ENCODE measurements at places on chromosomes 2 and 18.

DNA sequence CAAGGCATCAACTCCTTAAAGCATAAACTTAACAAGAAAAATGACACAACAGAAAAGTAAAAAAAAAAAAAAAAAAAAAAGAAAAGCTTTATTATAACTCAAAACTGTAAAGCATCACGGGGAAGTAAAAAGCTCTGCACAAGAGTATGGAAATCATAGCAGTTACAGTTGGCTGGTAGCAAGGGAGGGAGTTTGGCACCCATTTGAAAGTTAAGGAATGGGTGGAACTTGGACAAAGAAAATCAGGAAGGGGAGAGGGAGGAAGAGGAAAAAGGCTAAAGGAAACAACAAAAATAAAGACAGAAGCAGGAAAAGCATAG, 8.6 kb downstream of the KLF7 start:
- no peak overlapping the region for H3K27ac ChIP-seq
- peaks cover 79% of the 10 kb centered on the region for H3K4me1 ChIP-seq
- peaks cover 68% of the 10 kb centered on the region for H3K36me3 ChIP-seq
- no peak for DNase-seq
- no peaks in the 10 kb centered on the region for H3K27me3 ChIP-seq

- H3K36me3 ChIP-seq: no peaks in the 10 kb centered on the region
- peaks cover 4% of the 10 kb centered on the region for H3K4me1 ChIP-seq
- DNase-seq: no peak
- no peak overlapping the region for H3K4me3 ChIP-seq
Measured at GRCh38 chr2:240819126-240819857, 727 bp downstream of the KIF1A start.

DNA sequence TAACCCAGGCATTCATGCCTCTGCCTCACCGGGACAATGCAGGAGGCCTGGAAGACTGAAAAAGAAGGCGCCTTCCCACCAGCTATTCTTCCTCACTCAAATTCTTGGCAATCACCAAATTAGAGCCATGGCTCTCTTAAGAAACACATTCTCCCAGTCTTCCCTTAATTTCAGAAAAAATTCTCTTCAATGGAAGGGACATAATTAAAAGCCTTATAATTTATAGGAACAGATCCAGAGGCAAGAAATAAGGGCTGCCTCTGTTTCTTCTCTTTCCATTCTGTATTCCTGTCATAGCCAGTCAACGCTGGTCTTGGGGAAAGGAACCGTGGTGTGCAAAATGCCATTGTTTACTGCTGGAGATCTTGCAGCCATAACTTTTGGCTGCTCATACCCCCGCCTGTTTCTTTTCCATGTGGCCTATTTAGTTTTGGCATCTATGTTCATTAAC, 32.8 kb downstream of the DTNA start:
- H3K4me3 ChIP-seq: no peak overlapping the region
- no peaks in the 10 kb centered on the region for H3K4me1 ChIP-seq
- H3K27ac ChIP-seq: no peak overlapping the region

GRCh38 chr18:23910032-23910431, 104.5 kb upstream of the TTC39C start:
- H3K4me3 ChIP-seq: no peak overlapping the region
- no peaks in the 10 kb centered on the region for H3K4me1 ChIP-seq
- no peaks in the 10 kb centered on the region for H3K36me3 ChIP-seq
- H3K27ac ChIP-seq: no peak overlapping the region
- H3K27me3 ChIP-seq: peaks cover 28% of the 10 kb centered on the region

- DNase-seq: no peak
- H3K36me3 ChIP-seq: no peaks in the 10 kb centered on the region
- no peaks in the 10 kb centered on the region for H3K27me3 ChIP-seq
- H3K27ac ChIP-seq: no peak overlapping the region
Measured at GRCh38 chr2:40480596-40480995, 28.7 kb upstream of the SLC8A1 start.

DNA sequence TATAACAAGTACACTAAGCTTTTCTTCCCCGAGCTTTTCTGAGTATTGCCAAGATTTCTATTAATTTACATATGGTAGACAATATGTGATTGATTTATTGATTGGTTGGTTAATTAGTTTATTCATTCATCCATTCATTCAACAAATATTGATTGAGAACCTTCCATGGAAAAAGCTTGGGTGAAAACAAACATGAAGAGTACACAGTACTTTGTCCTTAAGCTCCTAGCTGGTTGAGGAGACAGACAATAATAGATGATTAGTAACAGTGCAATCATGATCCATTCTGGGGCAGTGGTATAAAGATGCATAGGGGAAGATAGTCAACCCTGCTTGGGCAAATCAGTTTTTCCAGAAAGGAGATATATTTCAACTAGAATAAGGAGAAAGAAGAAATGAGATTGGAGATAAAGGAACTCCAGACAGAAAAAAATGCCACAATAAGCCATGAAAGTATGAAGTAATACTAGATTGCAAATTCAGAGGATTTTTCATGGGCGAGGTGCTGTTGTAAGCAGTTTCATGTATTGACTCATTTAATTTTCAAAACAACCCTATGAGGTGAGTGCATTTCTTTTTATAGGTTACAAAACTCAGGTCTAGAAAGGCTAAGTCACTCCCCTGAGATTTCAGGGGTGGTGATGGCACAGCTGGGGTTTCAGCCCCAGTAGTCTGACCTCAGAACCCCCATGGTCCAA, 129.5 kb downstream of the RND3 start:
- H3K4me3 ChIP-seq: no peak overlapping the region
- no peak overlapping the region for H3K27ac ChIP-seq
- no peaks in the 10 kb centered on the region for H3K27me3 ChIP-seq
- no peaks in the 10 kb centered on the region for H3K4me1 ChIP-seq
- no peaks in the 10 kb centered on the region for H3K36me3 ChIP-seq

DNA sequence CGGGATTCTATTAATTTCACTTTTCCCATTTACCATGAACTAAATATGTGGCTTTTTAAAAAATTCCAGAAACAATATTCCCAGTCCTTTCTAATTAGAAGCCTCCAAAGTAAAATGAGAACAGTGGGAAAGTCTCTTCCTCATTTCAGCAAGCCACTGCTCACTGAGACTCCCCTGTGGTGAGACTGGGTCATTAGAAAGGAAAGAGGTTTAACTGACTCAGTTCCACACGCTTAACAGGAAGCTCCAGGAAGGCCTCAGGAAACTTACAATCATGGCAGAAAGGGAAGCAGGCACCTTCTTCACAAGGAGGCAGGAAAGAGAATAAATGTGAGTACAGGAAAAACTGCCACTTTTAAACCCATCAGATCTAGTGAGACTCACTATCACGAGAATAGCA, 258.9 kb upstream of the CHAC2 start:
- no peak overlapping the region for H3K27ac ChIP-seq
- no peaks in the 10 kb centered on the region for H3K4me1 ChIP-seq
- DNase-seq: no peak
- no peak overlapping the region for H3K4me3 ChIP-seq

GRCh38 chr2:100756704-100757103, 63.2 kb upstream of the NPAS2 start:
- no peak overlapping the region for H3K4me3 ChIP-seq
- no peaks in the 10 kb centered on the region for H3K36me3 ChIP-seq
- no peak for DNase-seq

DNA sequence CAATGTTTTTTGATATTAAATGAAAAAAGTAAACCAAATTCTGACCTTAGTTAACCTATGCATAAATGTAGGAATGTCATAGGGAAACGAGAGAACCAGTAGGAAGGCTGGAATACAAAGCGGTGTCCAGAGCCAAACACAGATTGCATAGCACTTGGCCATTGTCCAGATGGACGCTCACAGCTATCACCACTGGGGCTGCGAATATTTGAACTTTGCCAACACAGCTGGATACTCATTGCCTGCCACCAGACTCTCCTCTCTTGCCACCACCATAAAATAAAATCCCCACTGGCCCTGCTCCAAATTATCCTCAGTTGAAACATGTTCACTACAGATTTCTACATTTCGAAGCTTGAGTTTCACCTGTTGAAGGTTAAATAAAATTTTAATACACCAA, 159.3 kb upstream of the GULP1 start:
- no peak for DNase-seq
- no peaks in the 10 kb centered on the region for H3K36me3 ChIP-seq
- H3K4me3 ChIP-seq: no peak overlapping the region
- no peak overlapping the region for H3K27ac ChIP-seq

- H3K27me3 ChIP-seq: peaks cover 7% of the 10 kb centered on the region
- no peak for DNase-seq
- no peaks in the 10 kb centered on the region for H3K4me1 ChIP-seq
- H3K27ac ChIP-seq: no peak overlapping the region
- H3K4me3 ChIP-seq: no peak overlapping the region
Measured at GRCh38 chr2:39631718-39632117, 34.0 kb upstream of the TMEM178A start.

GRCh38 chr2:86319700-86320580, 17.5 kb downstream of the REEP1 start:
- no peak overlapping the region for H3K4me3 ChIP-seq
- no peaks in the 10 kb centered on the region for H3K36me3 ChIP-seq
- H3K27me3 ChIP-seq: peaks cover 13% of the 10 kb centered on the region
- H3K27ac ChIP-seq: peak overlapping the region; percentile 5

DNA sequence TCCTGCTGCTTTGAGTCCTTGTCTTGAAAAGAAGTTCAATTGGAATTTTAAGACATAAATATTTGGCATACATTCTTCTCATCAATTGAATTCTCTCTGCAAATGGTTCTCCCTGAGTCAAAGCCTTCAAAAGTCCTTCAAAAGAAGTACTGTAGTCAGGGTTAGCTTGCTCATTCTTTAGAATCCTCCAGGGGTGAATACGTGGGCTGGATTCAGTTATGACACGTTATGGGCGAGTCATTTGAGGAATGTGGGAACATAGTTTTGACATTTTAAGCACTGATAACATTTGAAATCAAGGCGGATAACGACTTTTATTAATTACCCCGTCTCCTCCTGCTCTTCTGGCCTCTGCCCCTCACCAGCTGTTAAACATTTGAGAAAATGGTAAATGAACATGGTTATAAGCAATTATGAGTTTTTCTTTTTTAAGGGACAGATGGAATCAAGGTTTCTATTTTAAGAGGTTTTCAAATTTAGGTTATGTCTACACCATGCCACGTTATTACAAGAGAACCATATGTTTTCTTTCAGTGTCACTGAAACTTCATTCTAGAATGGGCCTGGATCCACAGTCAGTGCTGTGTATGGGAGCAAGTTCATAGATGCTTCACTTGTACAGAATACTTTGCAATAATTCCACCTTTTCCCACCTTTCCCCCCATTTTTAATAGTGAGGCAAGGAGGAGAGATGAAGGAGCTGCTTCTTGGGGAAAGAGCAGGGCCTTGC, 273.1 kb downstream of the TSN start:
- H3K27ac ChIP-seq: no peak overlapping the region
- H3K36me3 ChIP-seq: no peaks in the 10 kb centered on the region
- H3K4me3 ChIP-seq: no peak overlapping the region
- peaks cover 5% of the 10 kb centered on the region for H3K4me1 ChIP-seq
- no peaks in the 10 kb centered on the region for H3K27me3 ChIP-seq
- DNase-seq: no peak

DNA sequence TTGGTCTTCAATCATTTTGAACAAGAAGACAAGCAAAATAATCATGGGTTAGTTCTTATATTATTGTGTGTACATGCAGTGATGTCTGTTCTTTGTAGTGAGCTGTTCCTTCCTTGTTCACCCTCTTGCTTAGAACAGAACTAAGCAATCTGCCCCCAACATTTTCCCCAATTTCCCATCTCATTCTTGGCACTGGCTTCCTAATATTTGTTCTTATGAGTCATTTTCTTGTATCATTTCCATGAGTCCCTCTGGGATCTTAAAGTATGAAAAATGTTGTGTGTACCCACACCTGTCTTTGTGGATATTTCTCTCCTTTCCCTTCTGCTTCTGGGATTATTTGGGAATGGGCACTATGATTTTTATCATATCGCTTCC, 3.5 kb upstream of the IL1B start:
- peaks cover 49% of the 10 kb centered on the region for H3K27me3 ChIP-seq
- DNase-seq: no peak
- no peaks in the 10 kb centered on the region for H3K4me1 ChIP-seq
- no peak overlapping the region for H3K4me3 ChIP-seq
- H3K36me3 ChIP-seq: no peaks in the 10 kb centered on the region

DNA sequence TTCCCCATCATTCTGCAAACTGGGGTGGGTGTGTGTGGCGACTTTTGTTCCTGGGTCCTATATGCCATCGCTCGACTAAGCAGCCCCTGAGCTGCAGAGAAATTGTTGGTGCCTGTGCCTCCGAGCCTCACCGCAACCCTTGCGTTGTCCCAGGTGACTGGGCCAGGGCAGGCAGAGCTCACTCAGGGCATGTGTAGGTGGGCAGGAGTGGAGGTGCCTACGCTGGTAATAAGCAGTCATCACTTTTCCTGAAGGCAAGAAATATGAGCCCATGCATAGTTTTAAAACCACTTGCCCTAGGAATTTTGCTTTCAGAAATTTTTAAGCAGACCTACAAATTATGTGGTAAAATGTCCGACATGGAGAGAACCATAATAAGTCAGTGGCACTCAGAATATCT, 197.8 kb downstream of the SMAD7 start:
- no peaks in the 10 kb centered on the region for H3K36me3 ChIP-seq
- no peak for DNase-seq
- H3K4me3 ChIP-seq: no peak overlapping the region
- H3K27me3 ChIP-seq: no peaks in the 10 kb centered on the region
- no peak overlapping the region for H3K27ac ChIP-seq
- H3K4me1 ChIP-seq: no peaks in the 10 kb centered on the region

GRCh38 chr2:134852518-134852917, 14.1 kb downstream of the ACMSD start:
- H3K36me3 ChIP-seq: no peaks in the 10 kb centered on the region
- DNase-seq: no peak
- H3K27ac ChIP-seq: no peak overlapping the region
- H3K4me3 ChIP-seq: no peak overlapping the region

DNA sequence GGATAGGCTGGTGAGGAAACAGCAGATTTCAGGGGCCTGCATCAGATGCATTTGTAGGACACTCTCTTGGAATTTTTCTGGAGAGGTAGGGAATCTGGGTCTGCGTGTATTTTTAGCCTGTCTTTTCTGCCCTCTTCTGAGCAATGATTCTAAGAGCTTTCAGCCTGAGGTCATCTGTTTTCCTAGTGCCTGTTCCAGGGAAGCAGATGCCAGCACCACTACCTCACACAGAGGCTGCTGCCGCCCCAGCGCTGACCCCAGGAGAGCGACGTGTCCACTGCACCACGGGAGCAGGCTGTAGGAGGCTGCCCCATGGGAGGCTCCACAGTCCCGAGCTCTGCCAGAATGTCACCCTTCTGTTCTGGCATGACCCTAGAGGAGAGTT, 316.5 kb downstream of the CYP26B1 start:
- H3K36me3 ChIP-seq: no peaks in the 10 kb centered on the region
- H3K4me3 ChIP-seq: no peak overlapping the region
- no peak overlapping the region for H3K27ac ChIP-seq
- H3K27me3 ChIP-seq: no peaks in the 10 kb centered on the region
- no peak for DNase-seq

DNA sequence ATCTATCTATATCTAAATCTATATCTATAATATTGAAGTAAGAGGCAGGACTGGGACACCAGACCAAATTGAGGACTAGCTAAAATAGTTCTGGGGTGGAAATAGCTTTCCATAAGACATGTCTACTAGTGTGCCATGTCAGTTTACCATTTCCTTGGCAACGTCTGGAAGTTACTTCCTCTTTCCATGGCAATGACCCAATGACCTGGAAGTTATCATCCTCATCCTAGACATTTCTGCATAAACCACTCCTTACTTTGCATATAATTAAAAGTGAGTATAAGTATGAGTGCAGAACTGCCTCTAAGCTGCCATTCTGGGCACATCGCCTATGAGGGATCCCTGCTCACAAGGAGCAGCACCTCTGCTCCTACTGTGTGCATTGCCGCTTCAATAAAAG, 734.0 kb upstream of the GCFC2 start:
- H3K36me3 ChIP-seq: no peaks in the 10 kb centered on the region
- no peaks in the 10 kb centered on the region for H3K4me1 ChIP-seq
- no peak overlapping the region for H3K27ac ChIP-seq
- no peak for DNase-seq
